Caki2 (cell line): ENCODE measurements at places on chromosomes 2 and 18. TPM values are rescaled to one million over a fixed set of nuclear protein-coding genes. Genes with fewer than 3 reads are reported as not detected.

Gene NGEF
- total RNA-seq = 72.6 and 115 TPM in 2 replicates

GRCh38 chr2:82260521-82260920 lies 1956.0 kb upstream of the LRRTM1 start:
- no peak for DNase-seq

GRCh38 chr2:111143107-111143842 lies 22.6 kb downstream of the BCL2L11 start:
- DNase-seq = no peak

DNA sequence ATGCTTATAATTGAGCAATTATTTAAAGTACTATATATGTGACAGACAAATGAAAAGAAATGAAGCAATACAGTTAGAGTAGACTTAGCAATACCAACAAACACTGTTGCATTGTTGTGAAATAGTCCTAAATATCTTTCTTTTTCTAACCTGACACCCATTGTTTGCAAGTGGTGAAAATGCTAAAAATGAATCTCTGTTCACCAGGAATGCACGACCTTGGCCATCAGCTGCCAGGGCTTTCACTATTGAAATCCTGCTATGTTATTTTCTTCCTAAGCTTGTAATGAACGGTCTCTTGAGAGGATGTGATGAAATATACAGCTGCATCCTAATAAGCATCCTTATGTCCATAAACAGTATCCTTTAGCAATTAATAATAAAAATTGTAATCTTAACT lies 136.2 kb upstream of the MGAT5 start:
- DNase-seq = no peak

DNA sequence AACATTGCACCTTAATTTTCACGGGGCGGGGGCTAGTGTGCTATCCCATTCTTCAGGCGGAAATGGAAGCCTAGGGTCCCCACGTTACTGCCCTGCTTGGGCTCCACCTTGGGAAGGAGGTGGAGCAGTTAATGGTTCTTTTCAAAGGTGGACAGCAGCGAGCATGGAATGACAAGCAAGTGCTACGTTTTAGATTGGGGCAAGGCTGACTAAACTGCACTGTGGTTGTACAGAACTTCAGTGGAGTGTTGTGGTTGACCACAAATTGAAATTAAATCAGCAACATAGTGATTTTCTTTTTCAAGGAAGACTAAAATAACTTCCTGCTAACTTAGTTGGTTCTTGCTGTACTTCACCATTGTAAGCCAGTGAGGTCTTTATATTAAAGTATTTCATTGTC lies 47.0 kb downstream of the CHRNA1 start:
- no peak for DNase-seq

Gene ST8SIA5
- not detected in 2 replicates for total RNA-seq
